ENCODE measurements at places on chromosomes 3 and 15.

- DNase-seq = no peak
These were observed 4.9 kb upstream of the LOXL1 start for GRCh38 chr15:73921254-73921925.

- DNase-seq = no peak
These were observed 47.6 kb upstream of the MED12L start for GRCh38 chr3:151037746-151038477.

DNA sequence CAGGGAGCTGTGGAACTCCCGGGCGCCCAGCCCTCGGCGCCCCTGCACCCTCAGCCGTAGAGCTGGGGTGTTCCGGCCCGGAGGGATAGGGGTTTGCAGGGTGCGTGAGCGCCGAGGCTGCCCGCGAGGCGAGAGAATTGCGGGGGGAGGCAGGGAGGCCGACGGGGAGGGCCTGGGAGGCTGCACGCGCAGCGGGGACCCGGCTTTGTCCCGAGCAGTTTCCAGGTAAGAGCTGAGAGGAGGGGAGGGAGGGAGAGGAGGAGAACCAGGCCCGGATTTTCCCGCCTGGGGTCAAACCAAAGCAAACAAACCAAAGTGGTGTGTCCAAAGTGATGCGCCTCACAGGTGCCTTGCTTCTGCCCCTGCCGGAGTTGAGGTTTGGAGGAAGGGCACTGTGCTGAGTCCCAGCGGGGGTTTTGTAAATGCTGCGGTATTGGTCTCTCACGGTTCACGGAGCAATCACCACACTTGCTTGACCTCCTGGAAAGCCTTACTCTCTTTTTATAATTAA lies 146.4 kb downstream of the TJP1 start:
- DNase-seq = no peak

GRCh38 chr15:94205366-94205765 lies 26.0 kb upstream of the MCTP2 start:
- DNase-seq = peak; percentile 29

GRCh38 chr15:93042691-93043378 lies 46.2 kb downstream of the RGMA start:
- DNase-seq = no peak
